MM.1S (cell line): ENCODE measurements at places on chromosomes 12 and 14.

DNA sequence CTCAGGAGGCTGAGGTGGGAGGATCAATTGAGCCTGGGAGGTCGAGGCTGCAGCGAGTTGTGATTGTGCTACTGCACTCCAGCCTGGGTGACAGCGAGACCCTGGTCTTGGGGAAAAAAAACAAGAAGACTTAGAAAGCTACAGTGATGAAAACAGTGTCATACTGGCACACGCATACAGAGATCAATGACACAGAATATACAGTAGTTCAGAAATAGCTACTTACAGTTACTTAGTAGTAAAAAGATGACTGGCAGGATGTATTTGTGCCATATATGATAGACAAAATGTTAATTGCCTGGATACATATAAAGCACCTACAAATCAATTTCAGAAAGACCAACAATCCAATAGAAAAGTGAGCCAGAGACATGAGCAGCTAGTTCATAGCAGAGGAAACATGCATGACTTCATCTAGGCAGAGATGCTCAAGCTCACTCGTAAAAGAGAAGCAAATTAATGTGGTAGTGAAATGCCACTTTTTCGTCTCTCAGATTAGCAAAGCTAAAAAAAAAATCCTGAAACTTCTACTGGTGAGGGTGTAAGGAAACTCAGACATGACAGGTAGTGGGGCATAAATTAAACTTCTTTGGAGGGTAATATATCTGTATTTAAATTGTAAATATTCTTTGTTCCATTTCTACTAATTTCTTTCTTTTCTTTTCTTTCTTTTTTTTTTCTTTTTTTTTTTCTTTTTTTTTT, 2.5 kb upstream of the ALDH2 start:
- no peak for DNase-seq

- DNase-seq = no peak
Measured at GRCh38 chr14:105436891-105437722, 17.5 kb downstream of the MTA1 start.

DNA sequence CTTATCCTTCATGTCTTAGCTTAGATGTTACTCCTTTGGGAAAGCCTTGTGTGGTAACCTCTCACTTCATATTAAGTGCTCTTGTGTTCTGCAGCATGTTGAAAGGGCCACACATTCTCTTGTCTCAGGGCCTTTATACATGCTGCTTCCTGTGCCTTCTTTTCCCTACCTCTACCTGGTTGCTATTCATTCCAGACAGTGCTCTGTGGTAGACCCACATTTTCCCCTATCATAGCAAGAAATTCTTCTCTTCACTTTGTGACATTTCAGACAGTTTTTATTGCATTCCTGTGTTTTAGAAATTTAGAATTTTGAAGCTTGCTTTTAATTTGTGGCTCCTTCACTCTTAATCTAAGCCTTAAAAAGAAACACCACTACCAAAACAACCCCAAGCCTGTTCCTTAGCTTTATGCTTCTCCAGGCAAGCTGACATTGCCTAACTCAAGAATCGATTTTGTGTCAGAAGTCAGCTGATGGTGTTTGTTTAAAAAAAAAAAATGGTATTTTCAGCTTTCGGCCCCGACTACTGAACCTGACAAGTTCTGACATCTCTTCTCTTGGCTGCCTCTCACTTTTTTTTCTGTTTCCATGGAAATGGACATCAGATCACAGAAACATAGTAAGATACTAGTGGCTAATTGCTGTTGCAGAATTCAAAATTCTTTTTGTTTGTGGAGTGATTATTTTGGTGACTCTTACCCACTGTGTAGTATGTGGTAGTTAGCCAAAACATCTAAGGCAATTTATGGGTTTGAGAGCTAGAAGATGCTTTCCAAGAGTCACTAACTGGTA, 156.3 kb downstream of the NUBPL start:
- DNase-seq = no peak

DNA sequence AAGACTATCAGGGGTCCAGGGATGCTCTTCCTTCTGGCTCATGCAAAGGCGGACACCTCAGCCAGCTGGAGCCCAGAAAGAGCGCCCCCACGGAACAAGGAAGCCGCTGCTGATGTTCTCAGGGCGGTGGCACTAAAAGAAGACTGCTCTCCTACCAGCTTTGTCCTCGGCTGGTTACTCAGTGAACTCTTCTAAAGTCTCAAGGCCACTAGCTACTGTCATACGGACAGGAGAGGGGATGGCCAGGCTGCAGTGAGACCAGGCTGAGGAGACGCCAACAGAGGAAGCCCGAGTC, 59.6 kb downstream of the CCDC88C start:
- DNase-seq = no peak

- DNase-seq = no peak
Measured at GRCh38 chr14:94313991-94314655, 9.0 kb downstream of the SERPINA6 start.

DNA sequence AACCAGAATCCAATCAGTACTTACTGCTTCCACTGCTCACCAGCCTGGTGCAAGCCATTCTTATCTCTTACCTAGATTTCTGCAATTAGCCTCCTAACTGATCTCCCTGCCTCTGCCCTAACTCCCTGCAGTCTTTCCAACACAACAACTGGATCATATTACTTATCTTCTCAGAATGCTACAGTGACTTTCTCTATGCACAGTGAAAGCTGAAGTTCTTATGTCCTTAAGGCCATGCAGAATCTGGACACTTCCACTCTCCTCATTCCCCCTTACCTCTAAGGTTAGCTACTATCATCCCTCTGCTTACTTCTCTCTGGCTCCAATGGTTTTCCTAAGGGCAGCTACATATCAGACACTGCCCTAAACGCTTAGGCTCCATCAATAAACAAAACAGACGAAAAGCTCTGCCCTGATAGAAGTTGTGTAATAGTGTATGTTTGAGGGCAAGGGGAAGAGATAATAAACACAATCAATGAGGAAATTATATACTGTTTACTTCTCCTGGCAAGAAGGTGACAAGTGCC, 4.0 kb downstream of the KTN1 start:
- no peak for DNase-seq
